ENCODE measurements at places on chromosomes 4 and X.

DNA sequence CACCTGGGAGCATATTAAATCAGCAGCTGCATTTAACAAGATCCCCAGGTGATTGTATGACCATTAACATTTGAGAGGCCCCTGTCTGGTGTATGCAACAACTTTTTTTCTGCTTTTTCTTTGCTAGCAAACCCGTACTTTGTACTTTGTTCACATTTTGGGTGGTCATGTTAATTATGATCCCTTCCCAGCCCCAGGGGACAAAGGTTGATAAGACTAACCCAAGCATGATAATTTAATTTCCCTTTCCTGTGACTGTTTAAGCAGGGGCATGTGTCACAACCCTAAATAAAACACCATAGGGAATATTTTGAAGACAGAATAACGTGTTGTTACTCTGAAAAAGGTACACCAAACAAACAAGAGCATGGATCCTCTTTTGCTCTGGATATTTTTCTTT lies 332.0 kb downstream of the PCDH18 start:
- no peak for DNase-seq

DNA sequence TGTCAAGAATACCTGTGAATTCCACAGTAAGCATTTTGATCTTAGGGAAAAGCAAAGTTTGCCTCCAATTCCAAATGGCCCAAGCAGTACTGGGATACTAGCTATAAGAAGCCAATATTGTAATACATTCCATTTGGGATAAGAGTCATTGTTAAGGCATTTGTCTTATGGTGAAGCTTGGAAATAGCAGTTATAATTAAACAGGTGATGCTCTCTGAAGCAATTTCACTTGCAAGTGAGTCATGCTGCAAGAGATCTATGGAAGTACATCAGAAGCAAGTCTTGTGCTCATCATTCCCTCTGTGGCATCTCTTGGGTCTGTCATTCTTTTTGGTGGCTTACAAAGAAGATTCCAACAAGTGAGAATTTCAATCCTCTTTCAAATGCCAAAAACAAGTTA lies 386.4 kb upstream of the RPS6KA3 start:
- no peak for DNase-seq

DNA sequence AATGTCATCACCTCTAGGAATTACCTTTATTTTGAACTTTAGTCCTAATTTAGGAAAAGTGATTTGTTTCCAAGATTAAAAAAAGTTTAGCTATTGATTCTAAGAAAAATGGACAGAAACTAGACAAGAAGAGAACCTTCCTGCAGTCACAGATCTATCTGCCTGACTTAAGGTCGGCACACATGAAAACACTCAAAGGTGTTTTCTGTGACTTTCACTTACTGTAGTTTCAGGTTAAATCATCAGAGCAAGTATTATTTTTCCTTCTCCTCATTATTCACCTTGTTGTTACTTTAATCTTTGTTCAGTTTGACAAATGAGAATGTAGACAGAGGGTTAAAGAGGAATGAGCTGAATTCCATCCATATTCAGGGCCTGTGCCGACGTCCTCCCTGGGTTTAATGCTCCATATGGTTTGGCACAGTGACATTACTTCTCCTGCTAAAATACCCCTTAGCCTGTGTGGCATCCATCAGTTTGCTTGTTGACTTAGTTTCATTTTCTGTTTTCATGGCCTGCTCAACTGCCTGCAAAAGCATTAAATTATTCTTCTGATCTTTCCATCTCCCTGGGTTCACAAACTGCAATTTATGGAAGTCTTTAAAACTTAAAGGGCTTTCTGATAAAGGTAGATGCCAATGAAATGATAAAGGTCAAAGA lies 352.7 kb downstream of the NKX6-1 start:
- no peak for DNase-seq

DNA sequence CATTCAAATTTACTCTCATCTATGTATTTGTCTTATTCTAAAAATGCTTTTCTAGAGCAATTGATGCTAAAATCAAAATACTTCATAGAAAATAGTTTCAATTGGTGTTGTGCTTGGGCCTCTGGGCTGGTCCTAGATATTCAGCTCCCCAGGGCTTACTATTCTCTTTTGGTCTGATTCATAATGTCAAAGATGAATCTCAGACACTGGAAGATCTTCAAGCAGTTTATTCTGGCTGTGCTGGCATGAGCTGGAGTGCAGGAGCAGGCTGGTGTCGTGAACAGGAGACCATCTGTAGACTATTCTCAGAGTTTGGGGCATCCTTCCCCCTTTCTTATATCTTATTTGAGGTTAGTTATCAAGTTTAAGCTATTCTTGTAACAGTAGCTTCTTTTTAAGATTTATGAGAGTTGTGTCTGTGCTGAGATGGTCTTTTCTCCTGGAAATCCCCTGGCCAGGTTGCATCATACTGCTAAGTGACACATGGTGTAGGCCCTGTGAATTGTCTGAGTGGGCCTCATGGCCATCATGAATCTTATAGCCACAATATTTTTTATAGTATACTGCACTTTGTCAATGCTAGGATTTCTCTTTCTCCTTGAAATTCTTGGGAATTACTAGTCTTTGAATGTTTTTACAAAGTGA lies 1624.0 kb upstream of the IGFBP7 start:
- DNase-seq = no peak

DNA sequence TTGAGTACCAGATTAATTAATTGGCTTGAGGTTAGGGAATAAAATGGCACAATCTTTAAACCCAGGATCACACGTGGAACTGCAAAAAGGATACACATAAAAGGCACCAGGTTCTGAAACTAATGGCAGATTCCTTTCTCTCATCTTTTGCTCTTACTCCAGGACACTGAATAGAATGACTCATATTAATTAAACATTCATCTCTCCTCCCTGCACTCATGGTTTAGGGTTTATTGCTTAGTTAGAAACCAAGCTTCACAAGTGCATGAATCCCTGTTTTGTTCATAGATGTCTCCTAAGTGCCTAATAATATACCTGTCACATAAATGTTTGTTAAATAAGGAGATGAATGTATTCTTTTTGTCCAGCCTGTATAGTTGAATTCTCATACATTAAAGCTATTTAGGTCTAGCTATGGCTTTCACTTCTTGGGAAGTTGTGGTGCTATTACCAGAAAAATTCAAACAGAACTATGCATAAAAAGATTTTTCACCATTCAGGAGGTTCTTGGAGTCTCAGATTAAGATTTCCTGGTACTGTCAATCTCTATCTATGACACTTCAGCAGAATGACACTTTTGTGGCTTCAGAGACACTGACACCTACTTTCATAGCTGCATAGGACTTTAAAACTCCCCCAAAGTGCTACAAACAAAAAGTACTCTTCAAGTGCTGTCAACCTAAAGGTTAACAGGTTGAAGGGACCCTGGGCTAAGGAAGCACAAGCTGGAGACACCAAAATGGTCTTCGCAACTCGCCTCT lies 7.4 kb downstream of the CORIN start:
- no peak for DNase-seq

DNA sequence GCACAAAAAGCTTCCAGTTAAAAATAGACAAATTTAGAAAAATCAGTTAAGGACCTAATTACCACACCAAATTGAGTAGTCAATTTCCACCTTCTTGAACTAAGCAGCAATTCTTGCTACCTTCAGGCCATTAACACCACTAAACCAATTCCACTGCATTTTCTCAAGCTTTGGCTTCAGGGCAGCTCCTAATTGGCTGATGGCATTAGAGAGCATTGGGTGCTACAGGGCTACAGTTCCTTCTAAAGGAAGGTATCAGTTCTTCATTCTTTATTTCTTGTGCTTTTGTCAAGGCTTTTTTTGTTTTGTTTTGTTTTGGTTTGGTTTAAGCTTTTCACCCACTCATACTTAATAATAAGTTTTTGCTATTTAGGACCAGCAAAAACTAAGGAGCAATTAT lies 90.2 kb upstream of the FAM241A start:
- no peak for DNase-seq

DNA sequence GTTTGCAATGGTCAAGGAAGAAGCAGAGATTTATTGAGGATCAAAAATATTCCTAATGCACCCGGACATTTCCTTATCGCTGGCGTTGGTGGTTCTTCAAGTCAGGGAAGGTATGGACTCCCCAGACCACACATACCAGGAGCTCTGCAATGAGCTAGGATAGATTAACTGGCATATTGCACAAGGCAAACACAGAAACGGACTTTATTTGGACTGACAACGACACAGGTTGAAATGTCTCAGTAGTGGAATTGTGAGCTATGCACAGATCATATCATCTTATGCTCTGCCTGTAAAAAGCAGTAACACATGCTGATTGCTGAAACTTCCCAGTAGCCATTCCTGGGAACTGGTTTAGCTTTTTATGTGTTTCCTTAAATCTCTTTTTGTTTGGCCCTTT lies 1.7 kb downstream of the TSPAN7 start:
- no peak for DNase-seq

GRCh38 chr4:162707962-162708361 lies 458.7 kb downstream of the NAF1 start:
- no peak for DNase-seq

DNA sequence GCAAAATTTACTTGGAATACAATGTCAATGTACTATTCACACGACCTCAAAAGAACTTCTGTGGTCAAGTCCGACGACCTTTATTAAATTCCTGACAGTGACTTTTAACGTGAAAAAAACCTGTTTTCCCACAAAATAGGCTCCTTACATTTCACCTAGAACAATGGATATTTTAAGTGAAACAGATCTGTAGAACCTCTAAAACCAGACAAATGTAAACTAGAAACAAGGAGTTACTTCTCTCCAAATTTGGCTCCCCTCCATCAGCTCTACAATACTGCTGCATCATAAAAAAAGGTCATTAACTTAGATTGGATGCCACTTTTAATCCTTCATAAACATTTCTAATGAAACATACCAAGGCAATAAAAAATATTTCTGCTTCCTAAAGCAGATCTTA lies 1.2 kb downstream of the NEK1 start:
- no peak for DNase-seq

GRCh38 chr4:22487328-22487727 lies 28.5 kb downstream of the ADGRA3 start:
- DNase-seq = no peak

- no peak for DNase-seq
These were observed 51.1 kb upstream of the RBMX start for GRCh38 chrX:136931661-136932060.

DNA sequence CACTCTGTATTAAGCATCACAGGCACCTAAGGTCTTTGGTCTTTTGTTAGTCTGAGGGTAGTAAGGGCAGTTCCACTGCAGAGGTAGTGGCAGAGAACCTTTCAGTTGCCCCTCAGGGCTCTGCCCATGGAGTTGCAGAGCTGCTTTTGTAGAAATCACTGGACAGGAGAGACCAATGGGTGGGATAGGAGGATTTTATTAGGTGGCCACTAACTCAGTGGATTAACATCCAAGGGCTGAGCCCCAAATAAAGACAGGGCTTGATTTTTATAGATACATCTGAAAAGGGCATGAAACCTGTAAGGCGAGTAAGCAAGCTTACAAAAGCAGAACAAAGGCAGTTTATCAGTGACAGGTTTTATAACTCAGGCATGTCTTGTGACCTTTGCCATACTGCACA lies 1035.4 kb downstream of the SH3BGRL start:
- DNase-seq = no peak

DNA sequence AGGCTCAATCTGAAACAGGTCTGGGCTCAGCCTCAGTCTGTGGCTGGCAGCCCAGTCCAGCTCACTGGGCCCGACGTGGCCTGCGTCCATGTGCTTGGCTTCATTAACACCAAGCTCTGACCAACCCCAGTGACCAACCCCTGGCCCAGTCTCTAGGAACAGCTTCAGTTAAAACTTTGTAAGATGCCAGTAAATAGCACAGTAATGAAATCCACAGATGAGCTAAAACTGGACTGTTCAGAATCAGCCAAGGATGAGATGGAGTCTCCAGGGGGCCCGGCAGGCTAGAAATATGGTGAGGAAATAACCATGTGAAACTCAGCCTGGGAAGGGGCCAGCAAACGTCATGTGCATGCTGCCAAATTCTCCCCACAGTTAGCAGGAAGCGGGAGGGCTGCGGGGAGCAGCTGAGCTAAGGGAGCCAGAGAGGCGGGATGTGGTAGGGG lies 37.1 kb upstream of the XPNPEP2 start:
- no peak for DNase-seq

DNA sequence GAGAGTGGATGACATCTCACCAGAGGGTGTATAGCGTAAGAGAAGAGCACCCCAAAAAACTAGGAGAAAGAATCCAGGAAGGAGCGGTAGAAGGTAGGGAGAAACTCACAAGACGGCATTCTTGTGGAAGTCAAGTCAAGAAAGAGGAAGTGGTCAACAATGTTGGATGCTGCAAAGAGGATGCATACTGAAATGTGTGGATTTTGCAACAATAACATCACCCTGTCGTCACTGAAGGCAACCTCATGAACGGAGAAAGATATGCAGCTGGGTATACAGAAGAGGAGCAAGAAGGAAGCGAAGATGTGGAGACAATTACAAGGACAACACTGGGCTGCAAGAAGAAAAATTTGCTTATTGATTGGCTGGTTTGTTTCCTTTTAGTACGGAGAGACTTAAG lies 11.4 kb upstream of the TAPT1 start:
- no peak for DNase-seq

DNA sequence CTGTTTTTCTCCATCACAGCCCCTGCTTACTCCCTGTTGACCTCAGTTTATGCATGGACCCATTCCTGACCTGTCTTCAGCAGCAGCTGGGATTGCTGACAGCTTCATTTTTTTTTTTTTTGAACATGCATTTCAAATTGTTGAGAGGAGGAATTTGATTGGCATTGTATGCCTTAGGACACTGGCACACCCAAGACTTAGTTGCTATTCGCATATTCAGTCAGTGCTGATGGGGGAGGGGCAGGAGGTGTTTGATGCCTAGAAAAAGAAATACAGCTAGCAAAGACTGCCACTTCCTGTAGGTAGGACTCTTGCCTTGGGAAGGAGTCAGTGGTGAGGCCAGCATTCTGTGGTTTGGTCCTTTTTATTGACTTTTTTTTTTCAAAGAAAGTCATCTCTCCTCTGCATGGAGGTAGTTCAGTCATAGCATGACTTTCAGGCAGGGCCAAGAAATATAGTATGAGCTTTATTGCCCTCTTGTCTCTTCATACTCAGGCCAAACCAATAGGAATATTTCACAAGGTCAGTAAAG lies 33.6 kb upstream of the XK start:
- DNase-seq = no peak

DNA sequence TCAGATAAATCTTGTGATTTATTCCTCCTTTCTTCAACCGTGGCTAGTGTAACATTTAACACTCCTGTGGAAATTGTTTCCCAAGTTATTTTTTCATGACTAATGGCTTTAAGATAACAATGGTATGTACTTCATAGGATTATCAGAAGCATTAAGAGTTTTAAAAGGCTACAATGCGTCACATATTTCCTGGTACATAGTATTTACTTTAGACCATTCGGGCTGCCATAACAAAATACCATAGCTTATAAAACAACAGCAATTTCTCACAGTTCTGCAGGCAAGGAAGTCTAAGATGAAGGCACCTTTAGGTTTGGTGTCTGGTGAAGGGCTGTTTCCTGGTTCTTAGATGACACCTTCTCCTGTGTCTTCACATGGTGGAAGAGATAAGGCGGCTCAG lies 158.6 kb downstream of the PAPSS1 start:
- DNase-seq = no peak

- no peak for DNase-seq
These were observed 139.3 kb downstream of the GASK1B start for GRCh38 chr4:158033416-158034120.

Measured in BJ (cell line).